ENCODE measurements at places on chromosomes 12 and 14.

DNA sequence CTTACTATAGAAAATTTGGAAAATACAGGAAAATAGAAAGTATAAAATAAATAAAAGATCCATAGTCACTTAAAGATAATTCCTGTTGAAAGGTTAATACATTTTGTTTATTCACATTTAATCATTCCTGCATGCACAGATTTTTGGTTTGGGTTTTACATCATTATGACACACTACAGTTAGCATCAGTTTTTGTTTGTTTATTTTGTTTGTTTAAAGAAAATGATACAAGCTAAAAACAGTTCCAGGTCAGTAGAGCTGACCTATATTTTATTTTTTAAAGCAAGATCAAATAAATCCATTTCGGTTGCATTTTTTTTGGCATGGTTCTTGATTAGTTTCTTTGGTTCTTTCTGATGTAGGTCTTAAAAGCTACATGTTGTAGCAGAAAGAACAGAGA lies 68.8 kb upstream of the CCDC91 start:
- DNase-seq = no peak

GRCh38 chr12:32027684-32028365 lies 68.6 kb downstream of the RESF1 start:
- peak; percentile 48 for DNase-seq

GRCh38 chr14:99258876-99259726 lies 12.9 kb downstream of the BCL11B start:
- DNase-seq = no peak

- DNase-seq = no peak
Observed at GRCh38 chr14:90319634-90320541, 11.9 kb downstream of the NRDE2 start.

GRCh38 chr12:131959641-131960589 lies 10.2 kb downstream of the EP400 start:
- no peak for DNase-seq

- DNase-seq = no peak
Observed at GRCh38 chr12:15472036-15472435, 149.7 kb downstream of the PTPRO start.

DNA sequence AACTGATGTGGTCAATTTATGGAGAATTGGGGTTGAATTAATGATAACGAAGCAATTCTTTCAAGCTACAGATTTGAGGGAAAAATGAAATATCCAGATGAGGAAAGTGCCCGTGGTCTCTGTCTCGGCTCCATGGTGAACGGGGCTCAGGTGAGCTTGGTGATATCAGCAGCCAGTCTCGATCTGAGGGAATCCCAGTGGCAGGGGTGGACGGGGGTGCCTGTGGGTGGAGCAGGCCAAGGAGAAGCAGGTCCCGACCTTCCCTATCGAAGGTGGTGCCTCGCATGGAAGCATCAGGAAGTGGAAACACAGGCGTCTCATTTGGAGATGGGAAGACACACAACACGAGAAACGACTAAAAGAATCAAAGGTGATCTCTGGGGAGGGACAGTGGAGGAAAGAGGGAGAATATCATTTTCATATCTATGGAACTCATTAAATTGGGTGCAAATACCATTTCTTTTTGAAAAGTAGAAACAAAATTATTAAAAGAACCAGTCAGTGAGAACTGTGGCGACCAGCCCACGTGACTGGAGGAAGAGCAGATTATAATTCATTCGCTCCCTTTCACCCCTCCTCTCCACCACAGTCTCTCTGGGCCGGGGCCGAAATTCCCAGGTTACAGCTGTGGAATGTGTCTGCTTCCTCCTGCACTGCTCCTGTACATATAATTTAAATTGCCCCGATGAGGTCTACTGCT lies 354.3 kb upstream of the SFSWAP start:
- DNase-seq = no peak

DNA sequence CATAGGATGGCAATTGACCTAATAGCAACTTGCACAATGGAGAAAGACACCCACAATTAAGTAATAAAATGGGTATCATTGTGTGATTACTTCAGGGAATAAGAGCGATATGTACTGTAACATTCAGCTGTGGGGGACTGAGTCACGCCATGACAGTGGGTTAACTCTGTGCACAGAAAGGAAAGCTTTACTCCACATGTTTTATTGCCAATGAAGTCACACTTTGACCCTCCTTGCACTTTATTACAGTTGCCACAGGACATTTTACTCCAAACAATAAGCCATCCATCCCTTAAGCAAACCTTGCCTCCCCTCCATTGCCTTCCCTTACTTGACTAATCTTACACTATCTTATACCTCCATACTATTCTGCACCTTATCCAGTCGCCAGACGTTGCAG lies 403.1 kb downstream of the VRK1 start:
- no peak for DNase-seq

DNA sequence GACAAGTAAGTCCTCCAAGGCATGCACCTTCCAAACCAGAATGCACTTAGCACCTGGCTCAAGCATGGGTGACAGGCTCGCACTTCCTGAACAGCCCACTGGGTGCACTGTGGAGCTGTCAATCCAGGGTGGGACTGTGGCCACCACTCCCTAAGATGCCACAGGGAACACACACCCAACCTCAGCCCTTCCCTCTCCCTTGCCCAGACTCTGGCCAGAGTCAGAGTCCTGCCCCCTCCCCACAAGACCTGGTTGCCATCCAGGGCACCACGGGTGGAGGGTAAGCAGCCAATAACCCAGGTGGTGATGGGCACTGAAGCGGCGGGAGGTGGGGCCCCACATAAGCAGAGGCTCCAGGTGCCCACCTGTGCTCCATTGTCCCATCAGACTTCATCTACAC lies 160.6 kb downstream of the MYRFL start:
- DNase-seq = peak; percentile 53

GRCh38 chr14:22939684-22940083 lies 10.5 kb upstream of the PRMT5 start:
- no peak for DNase-seq

DNA sequence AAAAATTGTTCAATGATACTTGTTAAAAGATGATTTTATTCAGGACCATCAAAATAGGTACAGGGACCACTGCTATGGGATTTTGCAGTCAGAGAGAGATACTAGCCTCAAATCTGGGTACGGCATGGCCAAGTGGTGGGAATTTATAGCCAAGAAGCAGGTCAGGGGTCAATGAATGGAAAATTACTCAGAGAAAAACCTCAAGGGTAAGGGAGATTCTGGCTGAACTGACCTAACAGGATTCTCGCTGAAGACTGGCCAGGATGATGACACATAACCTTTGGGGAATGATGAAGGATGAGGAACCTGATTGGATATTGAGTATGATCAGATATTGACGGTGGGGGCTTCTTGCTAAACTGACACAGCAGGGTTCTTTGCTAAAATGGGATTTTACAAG lies 32.7 kb downstream of the DEPDC4 start:
- no peak for DNase-seq

DNA sequence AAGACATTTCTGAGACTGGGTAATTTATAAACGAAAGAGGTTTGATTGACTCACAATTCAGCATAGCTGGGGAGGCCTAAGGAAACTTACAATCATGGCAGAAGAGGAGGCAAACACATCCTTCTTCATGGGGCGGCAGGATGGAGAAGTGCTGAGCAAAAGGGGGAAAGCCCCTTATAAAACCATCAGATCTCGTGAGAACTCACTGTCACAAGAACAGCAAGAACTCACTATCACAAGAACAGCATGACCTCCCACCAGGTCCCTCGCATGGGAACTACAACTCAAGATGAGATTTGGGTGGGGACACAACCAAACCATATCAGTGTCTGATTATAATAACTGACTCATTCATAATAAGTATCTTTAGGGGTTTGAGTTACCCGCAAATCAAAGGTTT lies 6.4 kb downstream of the SLC39A9 start:
- no peak for DNase-seq

GRCh38 chr12:13208533-13209435 lies 12.3 kb downstream of the EMP1 start:
- DNase-seq = peak; percentile 60

DNA sequence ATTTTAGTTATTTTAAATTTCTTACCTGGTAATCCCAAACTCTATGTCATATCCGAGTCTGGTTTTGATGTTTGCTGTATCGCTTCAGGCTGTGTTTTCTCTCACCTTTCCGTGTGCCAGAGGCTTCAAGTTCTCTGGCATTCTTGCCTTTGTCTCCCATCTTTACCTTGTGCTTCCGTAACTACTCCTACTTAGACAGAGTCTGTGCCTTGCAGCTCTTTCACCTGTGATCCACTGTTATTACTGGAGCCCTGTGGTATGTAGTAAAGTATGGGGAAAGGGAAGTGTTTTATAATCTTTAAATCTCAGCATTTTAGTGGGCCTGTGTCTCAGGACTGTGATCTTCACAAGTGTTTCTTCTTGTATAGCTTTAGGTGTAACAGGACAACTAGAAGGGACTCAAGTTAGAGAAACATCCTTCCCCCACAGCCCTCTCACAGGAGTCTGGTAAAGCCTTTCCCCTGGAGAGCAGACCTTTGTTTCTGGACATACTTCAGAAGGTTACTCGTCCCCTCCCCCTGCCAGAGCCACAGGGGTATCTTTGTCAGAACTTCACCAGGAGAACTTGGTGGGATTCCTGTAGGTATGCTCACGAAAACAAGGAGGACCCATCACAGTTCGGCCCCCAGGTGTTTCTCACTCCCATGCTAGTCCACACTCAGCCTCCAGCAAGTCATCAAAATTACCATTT lies 11.1 kb downstream of the IFNG start:
- no peak for DNase-seq

GRCh38 chr14:54935958-54936357 lies 33.3 kb upstream of the GCH1 start:
- DNase-seq = no peak

GRCh38 chr12:69556383-69556782 lies 28.9 kb upstream of the CCT2 start:
- no peak for DNase-seq

DNA sequence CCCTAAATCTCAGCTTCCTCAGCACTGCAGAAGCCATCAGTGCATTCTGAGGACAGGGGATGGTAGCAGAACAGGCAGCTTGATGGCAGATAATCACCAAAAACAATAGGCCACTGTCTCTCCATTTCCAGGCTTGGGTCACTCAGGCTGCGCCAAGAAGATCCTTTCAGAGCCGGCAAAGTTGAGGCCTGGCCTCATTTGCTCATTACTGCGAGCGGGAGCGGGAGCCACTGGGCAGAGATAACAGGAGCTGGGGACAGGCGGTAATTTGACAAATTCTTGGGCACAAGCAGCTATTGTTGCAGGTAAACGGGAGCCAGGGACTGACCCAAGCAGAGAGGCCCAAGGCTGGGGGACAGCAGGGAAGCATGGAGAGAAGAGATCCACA lies 2.1 kb downstream of the MSI1 start:
- DNase-seq = no peak
